ENCODE measurements at places on chromosomes 6 and 20. TPM values are rescaled to one million over a fixed set of nuclear protein-coding genes. Genes with fewer than 3 reads are reported as not detected.
A peak's percentile ranks its signal among the peaks of the same experiment; 100 is the strongest.

DNA sequence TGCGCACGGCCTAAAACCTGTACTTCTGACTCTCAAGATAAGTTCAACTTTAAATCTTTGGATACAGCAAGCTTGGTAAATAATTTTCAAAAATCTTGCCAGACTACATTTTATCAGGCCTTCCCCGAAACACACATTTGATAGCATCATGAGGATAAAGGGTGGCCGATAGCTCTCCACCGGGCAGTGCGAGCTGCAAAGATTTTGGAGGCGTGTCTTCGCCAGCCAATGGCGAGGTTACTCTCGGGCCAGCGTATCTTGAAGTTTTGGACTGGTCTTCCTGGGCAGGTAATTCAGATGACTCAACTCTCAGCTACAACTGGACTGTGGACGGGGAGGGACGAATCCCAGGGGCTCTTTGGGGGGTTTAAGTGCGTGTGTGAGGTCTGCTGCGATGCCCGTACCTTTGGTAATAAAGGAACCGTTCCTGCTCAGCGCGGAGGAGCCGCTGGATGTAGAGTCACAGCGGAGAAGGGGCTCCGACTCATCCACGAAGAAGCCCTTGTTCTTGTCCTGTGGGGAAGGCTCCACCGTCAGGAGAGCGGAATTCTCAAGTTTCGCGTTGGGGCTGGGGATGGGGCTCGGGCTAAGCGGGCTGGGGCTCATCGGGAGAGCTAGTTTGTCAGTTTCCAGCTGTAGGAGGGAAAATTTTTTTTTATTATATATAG lies 75.3 kb downstream of the TNFRSF21 start:
- peaks cover 84% of the 10 kb centered on the region for H3K36me3 ChIP-seq
- peak overlapping the region; percentile 68 for H3K4me3 ChIP-seq
- H3K27ac ChIP-seq = peak overlapping the region; percentile 91
- H3K27me3 ChIP-seq = no peaks in the 10 kb centered on the region

DNA sequence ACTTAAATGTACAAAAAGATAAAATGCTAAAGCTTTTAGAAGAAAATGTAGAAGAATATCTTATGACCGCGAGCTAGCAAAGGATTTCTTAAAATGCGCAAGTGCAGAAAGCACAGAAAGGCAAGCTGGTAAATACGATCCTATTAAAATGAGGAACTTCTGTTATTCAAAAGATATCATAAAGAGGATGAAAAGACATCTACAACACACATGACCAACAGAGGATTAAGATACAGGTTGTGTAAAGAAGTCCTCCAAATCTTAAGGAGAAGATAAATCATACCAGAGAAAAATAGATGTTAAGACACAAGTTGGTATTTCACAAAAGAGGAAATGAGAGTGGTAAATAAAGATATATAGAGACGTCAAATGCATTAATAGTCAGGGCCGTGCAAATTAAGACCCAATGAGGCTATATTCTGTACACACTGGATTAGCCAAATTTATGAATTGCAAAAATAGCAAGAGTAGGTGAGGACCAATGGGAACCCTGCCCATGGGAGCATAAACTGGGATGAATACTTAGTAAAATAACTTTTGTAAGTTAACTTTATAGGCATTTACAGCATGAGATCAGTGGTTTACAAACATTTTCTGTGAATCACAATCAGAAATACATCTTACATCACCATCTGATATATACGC lies 23.0 kb downstream of the APCDD1L start:
- no peak overlapping the region for H3K27ac ChIP-seq

- no peaks in the 10 kb centered on the region for H3K36me3 ChIP-seq
- no peak overlapping the region for H3K4me3 ChIP-seq
- DNase-seq = no peak
- no peaks in the 10 kb centered on the region for H3K27me3 ChIP-seq
Observed at GRCh38 chr20:15069355-15069754, 731.9 kb upstream of the FLRT3 start.

DNA sequence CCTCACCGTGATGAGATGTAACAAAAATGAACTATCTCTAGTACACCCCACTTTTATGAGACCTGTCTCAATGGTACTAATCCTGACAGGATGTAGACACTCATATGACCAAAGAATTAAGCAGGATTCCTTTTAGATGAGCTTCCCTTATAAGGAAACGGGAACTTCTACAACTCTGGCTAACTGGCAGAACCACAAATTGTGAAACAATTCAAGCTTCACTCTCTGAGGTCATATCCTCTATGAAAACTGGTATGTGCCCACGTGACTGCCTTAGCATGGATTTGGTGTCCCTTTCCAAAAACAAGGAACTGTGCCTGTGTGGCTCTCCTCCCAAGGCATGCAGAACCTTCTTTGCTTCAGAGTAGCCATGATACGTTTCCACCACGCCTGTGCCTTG lies 14.1 kb upstream of the CPNE5 start:
- H3K36me3 ChIP-seq = peaks cover 21% of the 10 kb centered on the region
- H3K27me3 ChIP-seq = no peaks in the 10 kb centered on the region
- H3K27ac ChIP-seq = peak overlapping the region; percentile 69
- peaks cover 37% of the 10 kb centered on the region for H3K4me1 ChIP-seq
- DNase-seq = no peak
- no peak overlapping the region for H3K4me3 ChIP-seq

DNA sequence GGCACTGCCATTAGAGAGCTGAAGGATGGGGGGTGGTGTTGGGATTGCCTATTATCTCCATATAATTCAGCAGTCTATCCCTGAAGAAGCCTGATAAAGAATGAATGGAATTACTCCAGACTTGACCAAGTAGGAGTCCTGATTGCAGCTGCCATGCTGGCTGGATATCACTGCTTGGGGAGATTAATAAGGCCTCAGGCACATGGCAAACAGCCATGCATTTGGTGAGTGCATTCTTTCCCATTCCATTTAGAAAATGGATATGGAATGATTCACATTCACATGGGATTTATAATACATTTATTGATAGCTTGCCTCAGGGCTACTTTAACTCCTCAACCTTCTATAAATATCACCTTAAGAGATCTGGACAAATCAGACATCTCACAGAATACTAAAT lies 49.6 kb upstream of the HLA-A start:
- peaks cover 9% of the 10 kb centered on the region for H3K36me3 ChIP-seq
- no peak overlapping the region for H3K4me3 ChIP-seq
- H3K27me3 ChIP-seq = no peaks in the 10 kb centered on the region
- DNase-seq = no peak
- H3K4me1 ChIP-seq = no peaks in the 10 kb centered on the region

- H3K27me3 ChIP-seq = no peaks in the 10 kb centered on the region
- H3K36me3 ChIP-seq = no peaks in the 10 kb centered on the region
- DNase-seq = no peak
- H3K4me3 ChIP-seq = no peak overlapping the region
- H3K4me1 ChIP-seq = no peaks in the 10 kb centered on the region
- no peak overlapping the region for H3K27ac ChIP-seq
Observed at GRCh38 chr6:134875367-134875766, 74.5 kb downstream of the ALDH8A1 start.

GRCh38 chr20:22818636-22819035 lies 216.5 kb upstream of the SSTR4 start:
- H3K4me3 ChIP-seq = no peak overlapping the region
- no peaks in the 10 kb centered on the region for H3K4me1 ChIP-seq
- no peak for DNase-seq
- no peak overlapping the region for H3K27ac ChIP-seq
- H3K27me3 ChIP-seq = no peaks in the 10 kb centered on the region

DNA sequence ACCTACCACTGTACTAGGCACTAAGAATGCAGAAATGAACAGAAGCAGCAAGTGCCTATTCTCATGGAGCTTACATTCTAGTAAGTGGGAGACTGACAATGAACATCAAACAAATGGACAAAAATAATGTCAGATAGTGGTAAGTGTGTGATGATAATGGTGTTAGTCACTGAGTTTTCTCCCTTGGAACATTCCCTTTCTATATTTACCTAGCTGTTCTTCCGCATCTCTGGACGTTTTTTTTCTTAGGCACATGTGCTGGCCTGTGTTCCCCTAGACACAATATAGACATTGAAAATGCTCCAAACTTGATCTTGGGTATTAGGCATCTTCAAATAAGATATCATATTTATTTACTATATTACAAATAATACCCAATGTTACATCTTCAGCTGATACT lies 218.1 kb upstream of the GJE1 start:
- H3K4me3 ChIP-seq = no peak overlapping the region
- no peaks in the 10 kb centered on the region for H3K36me3 ChIP-seq
- H3K4me1 ChIP-seq = no peaks in the 10 kb centered on the region

GRCh38 chr20:41428285-41428684 lies 61.7 kb upstream of the EMILIN3 start:
- peaks cover 33% of the 10 kb centered on the region for H3K36me3 ChIP-seq
- H3K4me1 ChIP-seq = no peaks in the 10 kb centered on the region
- H3K27ac ChIP-seq = no peak overlapping the region
- no peaks in the 10 kb centered on the region for H3K27me3 ChIP-seq

DNA sequence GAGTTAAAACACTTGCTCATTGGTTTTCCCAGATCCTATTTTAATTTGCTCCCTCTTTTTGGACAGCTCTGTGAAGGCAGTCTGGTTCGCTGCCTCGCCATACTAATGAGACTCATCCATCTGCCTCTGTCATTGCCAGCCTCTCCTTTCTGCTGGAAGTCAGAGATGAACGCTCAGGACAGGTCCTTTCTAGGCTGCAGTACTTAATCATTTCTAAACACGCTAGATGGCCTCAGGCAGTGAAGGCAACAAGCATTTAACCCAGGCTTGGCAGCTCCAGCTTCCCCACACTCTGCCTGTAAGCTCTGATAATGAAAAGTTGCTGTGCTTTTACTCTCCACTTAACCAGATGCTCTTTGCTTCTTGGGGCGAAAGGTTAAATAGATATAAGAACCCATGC lies 286.7 kb upstream of the POU3F2 start:
- H3K27ac ChIP-seq = no peak overlapping the region
- no peaks in the 10 kb centered on the region for H3K27me3 ChIP-seq
- no peak for DNase-seq
- no peaks in the 10 kb centered on the region for H3K4me1 ChIP-seq
- H3K36me3 ChIP-seq = no peaks in the 10 kb centered on the region
- H3K4me3 ChIP-seq = no peak overlapping the region

- H3K4me1 ChIP-seq = peaks cover 45% of the 10 kb centered on the region
- H3K36me3 ChIP-seq = peaks cover 88% of the 10 kb centered on the region
- DNase-seq = peak; percentile 96
- H3K27me3 ChIP-seq = no peaks in the 10 kb centered on the region
- H3K27ac ChIP-seq = peak overlapping the region; percentile 100
Observed at GRCh38 chr20:35619196-35620095, 3.8 kb downstream of the SPAG4 start.

DNA sequence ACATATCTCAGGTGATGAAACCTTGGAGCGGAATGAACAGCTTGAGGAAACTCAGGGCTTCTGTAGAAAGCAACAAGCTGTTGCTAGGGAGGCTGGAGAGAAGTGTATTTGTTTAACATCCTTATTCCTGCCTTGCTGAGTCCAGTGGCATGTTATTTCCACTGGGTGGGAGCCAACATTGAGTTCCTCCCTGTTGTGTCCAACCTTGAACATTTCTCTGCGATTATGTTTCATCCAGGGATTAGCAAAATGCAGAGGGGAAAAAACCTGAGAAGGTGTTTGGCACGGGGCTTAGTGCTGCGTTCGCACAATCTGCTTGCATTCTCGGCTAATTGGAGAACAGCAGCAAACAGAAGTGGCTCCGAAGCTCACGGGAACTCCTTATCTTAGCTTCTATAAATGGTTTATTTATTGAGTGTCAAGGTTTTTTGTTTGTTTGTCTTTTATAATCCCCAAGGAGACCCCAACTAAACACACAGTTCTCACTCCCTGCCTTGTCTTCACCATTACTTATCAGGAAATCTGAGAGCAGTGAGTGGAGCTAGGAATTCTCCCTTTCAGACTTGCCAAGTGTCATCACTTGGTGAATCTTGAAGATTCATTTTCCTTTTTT lies 412.8 kb downstream of the CDC5L start:
- peak overlapping the region; percentile 12 for H3K4me3 ChIP-seq
- no peaks in the 10 kb centered on the region for H3K36me3 ChIP-seq
- peak overlapping the region; percentile 69 for H3K27ac ChIP-seq
- peak; percentile 38 for DNase-seq
- peaks cover 16% of the 10 kb centered on the region for H3K4me1 ChIP-seq

DNA sequence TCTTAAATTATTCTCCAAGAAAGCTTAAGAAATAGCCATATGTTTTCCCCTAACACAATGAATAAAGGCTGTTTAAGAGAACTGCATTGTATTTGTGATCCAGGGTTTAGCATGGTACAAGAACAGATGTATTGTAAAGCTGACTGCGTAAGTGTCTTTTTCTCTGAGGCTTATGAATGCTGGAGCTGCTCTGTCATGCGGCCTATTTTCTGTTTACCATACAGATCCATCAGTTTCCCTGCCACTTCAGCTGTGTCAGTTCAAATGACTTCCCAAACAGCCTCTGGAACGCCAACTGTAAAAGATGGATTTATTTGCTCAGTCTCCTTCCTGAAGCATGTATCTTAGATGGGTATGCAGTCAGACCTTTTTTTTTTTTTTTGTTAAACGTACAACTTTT lies 419.3 kb upstream of the HS3ST5 start:
- H3K27ac ChIP-seq = no peak overlapping the region
- H3K4me3 ChIP-seq = no peak overlapping the region
- no peak for DNase-seq
- H3K27me3 ChIP-seq = no peaks in the 10 kb centered on the region
- no peaks in the 10 kb centered on the region for H3K36me3 ChIP-seq

DNA sequence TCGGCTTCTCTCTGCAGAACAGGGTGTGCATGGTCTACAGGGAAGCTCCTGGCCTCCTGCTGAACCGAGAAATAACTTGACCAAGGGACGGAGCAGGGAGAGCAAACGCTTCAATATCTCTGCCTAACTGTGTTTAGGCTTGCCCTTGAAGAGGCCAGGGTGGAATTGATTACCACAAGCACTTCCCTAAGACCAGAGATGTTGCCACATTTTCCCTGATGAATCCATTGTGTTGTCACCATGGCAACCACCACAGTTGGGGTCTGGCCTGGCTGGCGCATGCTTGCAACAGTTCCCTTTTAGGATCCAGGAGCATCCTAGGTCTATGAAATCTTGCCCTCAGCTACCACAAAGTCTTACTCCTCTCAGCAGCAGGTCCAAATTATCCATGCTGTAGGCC lies 213.5 kb upstream of the SULF2 start:
- no peaks in the 10 kb centered on the region for H3K36me3 ChIP-seq
- H3K4me1 ChIP-seq = no peaks in the 10 kb centered on the region
- DNase-seq = no peak

- no peaks in the 10 kb centered on the region for H3K36me3 ChIP-seq
- H3K4me3 ChIP-seq = no peak overlapping the region
- peaks cover 16% of the 10 kb centered on the region for H3K4me1 ChIP-seq
- no peaks in the 10 kb centered on the region for H3K27me3 ChIP-seq
Observed at GRCh38 chr6:5302220-5302946, 41.1 kb downstream of the FARS2 start.

DNA sequence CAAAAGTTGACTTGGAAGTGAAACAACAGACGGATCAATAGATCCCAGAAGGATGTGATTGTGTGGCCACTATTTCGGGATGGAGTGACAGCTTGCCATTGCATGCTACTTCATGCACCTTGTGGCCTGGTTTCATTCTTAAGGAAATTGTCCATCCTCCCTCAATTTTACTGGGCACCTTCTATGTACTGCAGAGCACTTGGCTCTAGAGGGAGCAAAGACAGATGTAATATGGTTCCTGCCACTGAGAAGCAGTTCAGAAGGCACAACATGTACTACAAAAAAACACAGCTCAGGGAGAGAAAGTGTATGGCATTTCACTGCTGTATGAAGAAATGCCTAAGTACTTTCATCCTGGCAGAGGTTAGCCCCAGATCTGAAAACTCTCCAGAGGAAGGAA lies 91.9 kb downstream of the FOXA2 start:
- H3K4me3 ChIP-seq = no peak overlapping the region
- H3K4me1 ChIP-seq = no peaks in the 10 kb centered on the region
- no peaks in the 10 kb centered on the region for H3K27me3 ChIP-seq
- no peak for DNase-seq

TMEM151B gene
- total RNA-seq = 0.12 TPM

NMBR gene
- not detected for total RNA-seq

WFDC10B gene
- not detected for total RNA-seq

MLN gene
- not detected for total RNA-seq
